ENCODE measurements at places on chromosomes 1 and 21.

- no peak for DNase-seq
Observed at GRCh38 chr1:61436016-61436415, 288.9 kb downstream of the TM2D1 start.

GRCh38 chr1:109624201-109625010, 4.8 kb downstream of the AMPD2 start:
- peak; percentile 66 for DNase-seq

- DNase-seq = no peak
Observed at GRCh38 chr1:43304314-43304681, 3.5 kb downstream of the TIE1 start.

- no peak for DNase-seq
Observed at GRCh38 chr1:203305809-203306088, 430 bp downstream of the BTG2 start.

- DNase-seq = no peak
Observed at GRCh38 chr1:215600258-215600792, 33.2 kb downstream of the KCTD3 start.

DNA sequence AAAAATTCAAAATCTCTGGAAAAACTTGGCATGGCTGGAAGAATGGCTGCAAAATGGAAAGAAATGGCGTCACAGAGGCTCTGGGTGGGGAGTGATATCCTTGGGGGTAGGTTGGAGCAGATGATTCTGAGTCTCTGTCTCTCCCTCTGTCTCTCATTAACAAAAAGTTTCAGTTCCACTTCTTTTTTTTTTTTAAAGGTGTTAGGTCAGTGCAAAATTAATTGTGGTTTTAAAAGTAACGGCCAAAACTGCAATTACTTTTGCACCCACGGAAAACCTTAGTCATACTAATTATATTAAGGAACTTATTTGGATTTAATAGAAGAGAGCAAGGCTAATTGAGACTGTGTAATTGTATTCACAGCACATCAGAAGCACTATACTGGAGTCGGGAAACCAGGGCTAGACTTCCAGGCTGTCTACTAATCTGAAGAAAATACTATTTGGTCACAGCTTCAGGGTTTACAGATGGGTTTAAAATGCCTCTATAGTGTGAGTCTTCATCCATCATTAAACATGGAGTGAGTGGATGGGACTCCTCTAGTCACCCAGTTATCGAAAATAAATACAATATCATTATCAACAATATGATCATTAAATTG, 289.1 kb upstream of the PLD5 start:
- no peak for DNase-seq

DNA sequence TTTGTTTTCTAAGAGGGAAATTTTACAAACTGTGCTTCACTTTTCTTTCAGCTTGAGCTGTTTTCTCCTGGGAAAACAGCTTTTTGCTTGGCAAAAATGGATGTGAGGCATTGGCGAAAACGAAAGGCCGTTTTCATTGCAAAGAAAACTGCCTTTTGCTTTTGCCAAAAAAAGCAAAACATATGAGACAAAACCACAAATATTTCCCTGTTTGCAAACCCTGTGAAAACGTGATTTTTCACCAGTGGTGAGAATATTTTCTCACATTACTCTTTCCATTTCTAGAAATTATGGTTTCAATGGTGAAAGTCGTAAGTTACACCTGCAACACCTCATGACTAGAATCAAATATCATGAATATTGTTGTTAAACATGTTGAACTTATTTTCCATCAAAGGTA, 74.0 kb upstream of the ZBTB18 start:
- DNase-seq = no peak

DNA sequence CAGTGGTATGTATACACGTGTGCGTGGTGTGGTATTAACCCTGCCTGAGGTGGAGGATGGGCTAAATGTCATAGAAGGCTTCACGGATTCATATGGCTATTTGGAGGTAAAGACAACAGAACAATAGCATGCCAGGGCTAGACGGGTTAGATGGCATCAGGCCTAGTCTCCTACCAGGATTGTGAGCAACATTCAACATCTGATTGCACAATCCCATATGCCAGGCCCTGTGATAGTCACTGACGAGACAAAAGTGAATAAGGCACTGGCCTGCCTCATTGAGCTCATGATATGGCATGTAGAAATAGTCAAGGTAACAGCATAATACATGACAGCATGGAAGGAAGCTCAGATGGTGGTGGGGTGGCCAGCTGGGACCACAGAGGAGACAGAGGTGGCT, 167.1 kb upstream of the BEND5 start:
- no peak for DNase-seq

- no peak for DNase-seq
Observed at GRCh38 chr1:39524591-39525365, 33.3 kb downstream of the BMP8A start.

GRCh38 chr1:39663559-39663958, 8.3 kb downstream of the NT5C1A start:
- no peak for DNase-seq

- DNase-seq = no peak
Observed at GRCh38 chr1:82560566-82560965, 759.8 kb downstream of the ADGRL2 start.

GRCh38 chr1:22694172-22694571, 16.5 kb upstream of the EPHB2 start:
- DNase-seq = no peak

DNA sequence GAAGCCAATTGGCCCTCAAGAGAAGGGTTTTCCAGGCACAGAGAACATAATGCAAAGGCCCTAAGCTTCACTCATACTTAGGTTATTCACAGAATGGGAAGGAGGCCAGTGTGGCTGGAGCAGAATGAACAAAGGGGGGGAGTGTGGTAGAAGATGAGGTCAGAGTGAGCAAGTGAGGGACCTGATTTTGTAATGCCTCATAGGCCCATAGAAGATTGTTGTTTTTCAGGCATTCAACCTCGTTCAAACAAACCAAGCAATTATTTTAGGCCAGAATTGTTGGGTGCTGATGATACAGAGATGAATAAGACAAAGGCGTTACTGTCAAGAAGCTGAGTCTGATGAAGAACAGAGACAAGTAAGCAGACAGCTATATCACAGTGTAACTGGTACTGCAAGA, 54.5 kb upstream of the RAP1A start:
- DNase-seq = no peak

GRCh38 chr1:234887016-234887900, 241.4 kb downstream of the TOMM20 start:
- no peak for DNase-seq

- peak; percentile 31 for DNase-seq
Observed at GRCh38 chr1:166975361-166976129, at the start of gene ILDR2. Gene ILDR2 (minus strand): TSS chr1:166975540. CDS start chr1:166975268, 272 bp downstream.

GRCh38 chr21:29264721-29265120, 34.0 kb upstream of the BACH1 start:
- no peak for DNase-seq

- no peak for DNase-seq
Observed at GRCh38 chr1:151474745-151475144, 15.5 kb upstream of the POGZ start.

- peak; percentile 74 for DNase-seq
Observed at GRCh38 chr1:41495210-41495948, 10.9 kb upstream of the EDN2 start.

DNA sequence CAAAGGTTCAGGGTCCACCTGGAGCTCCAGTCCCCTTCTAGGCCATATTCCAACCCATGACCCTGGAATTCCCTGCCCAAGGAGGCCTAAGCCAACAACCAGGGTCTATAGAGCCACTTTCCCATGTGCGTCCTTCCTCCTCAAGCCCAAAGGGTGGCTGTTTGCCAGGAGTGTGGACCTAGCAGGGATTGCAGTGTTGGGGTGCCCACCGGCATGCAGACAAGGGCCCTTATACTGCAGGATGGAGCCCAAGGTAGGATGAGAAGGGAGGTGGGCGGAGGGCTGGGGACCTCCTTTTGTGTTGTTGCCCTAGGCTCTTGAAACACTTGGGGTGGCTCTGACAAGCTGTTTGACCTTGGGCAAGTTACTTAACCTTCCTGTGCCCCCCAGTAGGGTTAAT, 19.7 kb upstream of the ADGRB2 start:
- DNase-seq = no peak

DNA sequence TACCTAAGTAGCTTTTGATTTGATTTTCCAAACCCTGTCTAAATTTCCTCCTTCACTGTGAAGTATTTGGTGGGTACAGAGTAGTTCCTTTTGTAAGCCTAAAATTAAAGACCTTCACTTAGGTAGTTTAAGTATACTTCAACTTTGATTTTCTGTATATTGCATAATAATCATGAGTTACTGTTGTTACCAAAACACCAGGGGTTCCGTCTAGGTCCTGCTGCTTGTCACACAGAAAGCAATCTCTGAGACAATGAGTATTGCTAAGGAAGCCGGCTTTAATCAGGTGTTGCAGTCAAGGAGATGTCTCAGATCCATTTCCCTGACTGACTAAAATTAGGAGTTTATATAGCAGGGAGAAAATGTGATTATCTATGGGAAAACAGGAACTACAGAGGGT, 15.3 kb downstream of the RPS6KC1 start:
- DNase-seq = no peak

DNA sequence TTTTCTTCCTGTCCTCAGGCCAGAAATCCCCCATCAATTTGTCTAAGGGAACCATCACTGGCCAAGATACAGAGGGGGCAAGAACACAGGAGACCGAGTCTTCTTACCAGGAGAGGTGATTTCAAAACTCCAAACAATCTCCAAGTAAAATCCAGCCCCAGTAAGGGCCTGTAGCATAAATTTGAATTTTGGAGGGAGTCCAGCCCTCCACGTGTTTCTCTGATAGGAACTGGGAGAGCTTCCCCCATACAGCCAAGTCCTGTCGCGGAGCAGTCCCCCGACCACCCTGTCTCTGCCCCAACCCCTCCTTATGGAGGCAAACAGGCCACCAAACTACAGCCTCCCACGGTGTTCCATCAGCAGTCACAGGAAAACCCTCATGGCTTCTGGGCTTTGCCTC, 32.4 kb upstream of the GPR157 start:
- no peak for DNase-seq

DNA sequence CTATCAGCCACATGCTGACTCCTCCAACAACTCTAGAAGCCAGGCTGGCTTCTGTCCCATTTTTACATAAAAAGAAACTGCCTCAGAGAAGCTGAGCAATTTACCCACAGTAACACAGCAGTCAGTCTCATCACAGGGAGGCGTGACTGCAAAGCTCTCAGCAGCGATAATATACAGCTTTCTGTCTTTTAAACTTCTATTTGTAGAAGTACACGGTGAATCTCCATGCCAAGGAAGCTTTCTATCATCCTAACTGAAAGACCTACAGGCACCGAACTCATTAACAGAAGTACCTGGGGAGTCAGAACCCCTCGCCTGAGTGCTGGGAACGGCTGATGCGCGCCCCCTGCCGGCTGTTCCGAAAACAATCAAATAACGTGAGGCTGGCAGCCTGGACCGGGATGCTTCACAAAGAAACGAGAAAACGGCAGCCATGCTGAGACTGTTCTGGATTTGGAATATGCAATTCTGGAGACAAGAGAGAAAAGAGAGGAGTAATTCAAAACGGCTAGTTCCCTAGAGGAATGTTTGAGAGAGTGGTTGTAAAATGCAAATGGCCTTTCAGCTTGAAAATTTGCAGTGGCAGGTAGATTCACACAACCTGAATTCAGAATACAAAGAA, 43.5 kb upstream of the RAB4A start:
- peak; percentile 95 for DNase-seq

DNA sequence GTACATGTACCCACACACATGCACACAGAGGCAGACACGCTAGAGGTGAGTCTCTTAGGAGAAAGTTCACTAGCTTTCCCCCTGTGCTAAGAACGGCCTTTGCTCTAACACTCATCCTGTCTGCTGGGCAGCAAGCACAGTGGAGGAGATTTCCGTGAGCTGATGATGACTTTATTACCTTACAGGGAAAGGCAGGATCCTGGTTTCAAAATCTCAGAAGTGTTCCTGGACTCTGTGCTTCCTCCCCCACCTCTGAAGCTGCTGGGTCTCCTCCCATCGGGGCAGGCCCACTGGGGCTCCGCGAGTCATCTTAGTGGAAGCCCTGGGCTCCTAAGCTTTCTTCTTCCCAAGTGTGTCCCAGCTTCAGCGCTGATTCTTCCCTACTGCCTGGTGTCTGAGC, 2.7 kb downstream of the FAM3B start:
- no peak for DNase-seq

DNA sequence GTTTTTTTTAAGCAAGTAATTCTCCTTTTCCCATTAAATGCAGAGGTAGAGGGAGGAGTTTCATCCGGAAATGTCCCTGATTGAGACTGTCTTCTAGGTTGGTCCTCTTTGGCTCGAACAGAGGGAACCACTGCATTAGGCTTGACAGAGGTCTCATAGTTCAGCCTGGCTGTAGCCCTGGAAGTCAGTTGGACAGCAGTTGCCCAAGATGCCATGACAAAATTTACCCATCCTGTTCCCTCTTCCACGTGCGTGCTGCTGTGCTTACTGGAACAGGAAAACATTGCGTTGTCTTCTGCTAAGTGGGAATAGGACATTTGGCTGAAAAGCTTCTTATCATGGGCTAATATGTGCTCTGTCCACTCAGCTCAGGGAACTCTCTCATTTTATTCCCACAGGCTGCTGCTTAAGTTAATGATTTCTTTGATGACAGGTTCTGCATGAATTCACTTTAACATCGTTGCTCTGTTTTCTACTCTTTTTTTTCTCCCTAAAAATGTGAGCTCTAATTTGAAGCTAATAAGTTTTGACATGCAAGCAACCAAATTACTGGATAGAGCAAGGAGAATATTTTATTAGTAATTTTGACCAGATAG, 18.0 kb downstream of the KCNK1 start:
- DNase-seq = no peak

DNA sequence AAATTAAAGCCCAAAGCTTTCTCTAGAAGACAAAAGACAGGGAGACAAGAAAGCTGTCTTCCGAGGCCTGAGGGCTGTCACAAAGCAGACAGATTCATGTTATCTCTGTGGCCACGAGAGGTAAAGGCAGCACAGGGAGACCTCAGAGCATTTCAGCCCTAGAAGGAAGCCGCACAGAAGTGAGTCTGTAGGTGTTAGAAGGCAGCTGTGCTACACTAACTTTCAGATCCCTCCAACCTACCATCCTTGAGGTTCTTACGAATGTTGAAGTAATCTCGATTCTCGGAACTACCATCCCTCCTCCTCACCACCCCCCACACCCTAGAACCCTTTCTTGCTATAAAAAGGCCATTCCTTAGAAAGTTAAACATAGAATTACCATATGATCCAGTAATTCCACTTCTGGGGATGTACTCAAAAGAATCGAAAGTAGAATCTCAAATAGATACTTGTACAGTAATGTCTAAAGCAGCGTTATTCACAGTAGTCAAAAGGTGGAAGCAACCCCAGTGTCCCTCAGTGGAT, 21.5 kb upstream of the LYST start:
- no peak for DNase-seq

Data from NCI-H510A treated with DMSO at 0.1 percent for 48 hours (cell line).